NCI-H510A treated with DMSO at 0.1 percent for 48 hours (cell line): ENCODE measurements at places on chromosomes 12 and 14.
A peak's percentile ranks its signal among the peaks of the same experiment; 100 is the strongest.

DNA sequence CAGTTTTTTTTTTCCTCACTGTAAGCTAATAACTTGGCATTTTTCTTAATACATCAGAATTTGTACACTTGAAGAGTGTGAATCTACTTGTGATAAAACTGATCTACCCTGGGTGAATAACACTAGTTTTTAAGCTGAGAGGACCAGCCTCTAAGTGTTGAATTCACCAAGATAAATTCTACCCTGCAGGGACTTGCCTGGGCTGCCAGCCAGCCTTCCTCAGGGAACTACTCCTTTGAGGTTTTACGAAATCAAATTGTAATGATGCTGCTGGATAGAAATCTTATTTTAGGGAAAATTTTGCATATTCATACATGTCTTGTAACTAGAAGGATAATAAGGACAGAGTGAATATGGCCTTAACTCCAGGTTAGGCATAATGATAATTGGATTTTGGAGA, 1.9 kb downstream of the MED21 start:
- DNase-seq = no peak

GRCh38 chr14:72645706-72646105, 248.2 kb downstream of the DPF3 start:
- DNase-seq = no peak

DNA sequence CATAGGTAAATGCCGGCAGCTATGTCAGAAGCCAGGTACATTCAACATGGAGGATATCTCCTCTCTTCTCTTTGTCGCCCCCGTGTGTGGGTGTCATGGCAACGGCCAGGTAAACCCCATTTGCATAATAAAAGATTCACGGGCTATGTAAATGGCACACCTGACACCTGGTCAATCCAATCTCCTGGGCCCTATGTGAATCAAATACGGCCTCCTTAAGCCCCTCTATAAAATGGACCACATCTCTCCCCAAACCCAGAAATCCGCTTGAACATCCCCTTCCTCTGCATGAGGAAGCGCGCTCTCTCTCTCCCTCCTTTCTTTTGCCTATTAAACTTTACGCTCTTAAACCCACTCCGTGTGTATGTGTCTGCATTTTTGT, 363.7 kb downstream of the SOX5 start:
- DNase-seq = no peak

- no peak for DNase-seq
Observed at GRCh38 chr14:76314521-76315034, 61.4 kb upstream of the ESRRB start.

- peak; percentile 59 for DNase-seq
Observed at GRCh38 chr14:86013641-86014040, 483.7 kb downstream of the FLRT2 start.

DNA sequence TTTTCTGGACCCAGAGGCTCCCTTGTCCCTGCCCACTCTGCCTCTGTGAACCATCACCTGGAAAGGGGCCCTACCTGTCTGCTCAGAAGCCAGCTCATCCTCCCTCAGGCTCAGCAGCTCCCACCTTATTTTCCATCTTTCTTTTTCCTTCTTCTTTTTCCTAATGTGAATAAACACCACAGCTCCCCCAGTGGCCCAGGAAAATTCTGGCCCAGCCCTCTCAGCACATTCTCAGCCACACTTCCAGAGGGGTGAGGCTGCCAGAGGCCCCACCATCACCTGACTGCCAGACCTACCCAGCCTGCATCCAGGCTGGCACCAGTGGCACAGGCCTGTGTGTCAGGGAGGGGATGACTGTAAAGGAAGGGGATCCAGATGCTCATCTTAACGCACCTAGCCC, 23.0 kb downstream of the ZFHX2 start:
- no peak for DNase-seq

DNA sequence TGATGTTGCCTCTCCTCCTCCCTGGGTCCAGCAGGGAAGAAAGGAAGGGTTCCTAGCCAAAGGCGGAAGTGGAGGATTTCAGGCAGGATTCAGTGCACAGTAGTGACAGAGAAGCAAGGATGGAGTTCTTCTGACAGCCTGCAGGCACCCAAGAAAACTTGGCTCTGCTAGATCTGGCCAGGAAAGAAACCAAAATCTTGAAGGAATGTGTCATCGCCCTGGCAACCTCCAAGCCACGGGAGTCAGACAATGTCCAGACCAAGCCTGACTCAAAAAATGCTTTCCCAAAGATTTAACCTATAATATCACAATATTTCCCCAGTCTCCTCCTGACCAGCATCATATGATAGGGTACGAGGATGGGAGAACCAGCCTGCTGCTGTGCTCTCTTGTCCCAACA, 22.8 kb upstream of the DHRS4 start:
- DNase-seq = no peak

- peak; percentile 57 for DNase-seq
Observed at GRCh38 chr12:53052419-53053217, 2.8 kb downstream of the TNS2 start.

- DNase-seq = no peak
Observed at GRCh38 chr14:99889268-99889667, 96.1 kb downstream of the EML1 start.

- DNase-seq = no peak
Observed at GRCh38 chr14:31536201-31536960, 24.8 kb upstream of the NUBPL start.

- no peak for DNase-seq
Observed at GRCh38 chr12:132461526-132461925, 28.4 kb upstream of the FBRSL1 start.

- DNase-seq = no peak
Observed at GRCh38 chr14:69327507-69327906, 67.5 kb downstream of the GALNT16 start.

DNA sequence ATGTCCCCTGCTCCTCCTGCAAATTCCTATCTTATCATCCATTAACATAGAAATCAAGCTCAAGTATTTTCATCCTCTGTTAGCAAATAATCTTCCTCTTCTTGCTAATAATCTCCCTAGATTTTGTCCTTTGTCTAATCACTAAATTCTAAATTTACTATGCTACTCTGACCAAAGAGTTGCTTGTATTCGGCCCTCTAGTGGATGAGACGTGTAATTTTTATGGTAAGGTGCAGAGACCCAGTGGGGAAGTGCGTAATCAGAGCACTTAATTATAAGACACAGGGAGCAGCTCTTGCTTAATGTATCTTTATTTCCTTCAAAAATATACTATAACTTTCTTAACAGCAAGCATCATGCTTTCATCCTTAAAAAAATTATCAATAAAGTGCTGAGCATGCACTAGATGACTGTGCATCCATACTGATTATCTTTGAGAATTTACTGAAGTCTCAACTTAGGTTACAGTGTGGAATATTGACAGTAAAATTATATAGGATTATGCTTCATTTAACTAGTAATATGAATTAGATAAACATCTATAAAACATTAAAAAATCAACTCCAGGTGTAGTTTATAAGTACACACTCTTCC, 212.6 kb downstream of the SLC16A7 start:
- DNase-seq = no peak

DNA sequence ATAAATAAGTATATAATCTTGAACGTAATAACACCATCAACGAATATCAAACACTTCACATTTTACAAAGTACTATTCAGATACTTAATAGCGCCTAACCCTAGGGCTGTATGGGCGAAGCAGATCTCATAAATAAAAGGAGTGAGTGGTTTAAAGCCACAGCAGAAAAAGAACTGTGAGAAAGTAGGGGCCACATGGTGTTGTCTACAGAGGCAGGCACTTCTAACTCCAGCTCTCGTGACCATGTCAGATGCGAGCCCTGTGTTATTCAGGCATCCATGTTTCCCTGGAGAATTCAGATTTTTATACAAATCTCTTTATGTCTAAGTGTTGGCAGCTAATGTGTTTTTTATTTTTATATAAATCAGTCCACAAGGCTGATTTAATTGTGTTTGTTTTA, 212.2 kb downstream of the FBXL14 start:
- DNase-seq = no peak

- no peak for DNase-seq
Observed at GRCh38 chr14:36383767-36384431, 63.5 kb upstream of the MBIP start.

DNA sequence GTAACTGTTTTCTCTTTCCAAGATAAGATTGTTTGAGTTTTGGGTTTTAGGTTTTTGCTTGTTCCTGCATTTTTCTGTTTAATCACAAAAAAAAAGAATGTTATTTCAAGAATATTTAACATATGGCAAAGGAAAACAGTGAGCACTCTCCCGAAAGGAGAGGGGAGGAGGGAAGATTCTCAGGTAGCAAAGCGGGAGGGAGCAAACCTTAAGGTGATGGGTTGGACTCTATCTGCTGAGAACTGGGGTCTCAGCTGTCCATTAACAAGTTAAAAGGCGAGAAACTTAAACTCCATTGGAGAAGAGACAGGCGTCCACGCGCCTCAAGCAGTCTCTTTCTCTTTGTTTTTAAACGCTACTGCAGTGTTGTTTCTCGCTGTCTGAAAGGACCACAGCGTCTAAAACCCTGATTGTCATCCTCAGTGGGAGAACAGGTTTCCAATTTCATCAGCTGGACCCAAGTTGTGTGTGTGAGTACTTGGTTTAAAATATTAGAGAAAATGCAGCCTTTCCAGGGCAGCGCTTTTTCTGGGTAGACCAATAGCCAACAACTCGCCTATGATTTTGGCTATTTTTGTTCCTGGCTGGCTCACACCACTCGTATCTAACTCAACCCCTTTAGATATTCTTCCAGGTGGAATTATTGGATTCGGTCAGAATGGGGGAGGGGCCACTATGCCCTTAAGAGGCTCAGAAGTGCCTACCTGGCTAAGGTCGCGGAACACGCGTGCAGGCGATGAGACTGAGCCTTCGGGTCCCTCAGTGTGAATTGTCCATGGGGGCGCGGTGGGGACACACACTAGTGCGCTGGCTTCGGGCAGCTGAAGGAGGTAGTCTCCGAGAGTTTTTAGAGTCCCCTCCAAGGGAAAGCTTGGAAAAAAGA, 8.2 kb downstream of the SIX1 start:
- DNase-seq = peak; percentile 22
